ENCODE measurements at places on chromosomes 11 and 22.

DNA sequence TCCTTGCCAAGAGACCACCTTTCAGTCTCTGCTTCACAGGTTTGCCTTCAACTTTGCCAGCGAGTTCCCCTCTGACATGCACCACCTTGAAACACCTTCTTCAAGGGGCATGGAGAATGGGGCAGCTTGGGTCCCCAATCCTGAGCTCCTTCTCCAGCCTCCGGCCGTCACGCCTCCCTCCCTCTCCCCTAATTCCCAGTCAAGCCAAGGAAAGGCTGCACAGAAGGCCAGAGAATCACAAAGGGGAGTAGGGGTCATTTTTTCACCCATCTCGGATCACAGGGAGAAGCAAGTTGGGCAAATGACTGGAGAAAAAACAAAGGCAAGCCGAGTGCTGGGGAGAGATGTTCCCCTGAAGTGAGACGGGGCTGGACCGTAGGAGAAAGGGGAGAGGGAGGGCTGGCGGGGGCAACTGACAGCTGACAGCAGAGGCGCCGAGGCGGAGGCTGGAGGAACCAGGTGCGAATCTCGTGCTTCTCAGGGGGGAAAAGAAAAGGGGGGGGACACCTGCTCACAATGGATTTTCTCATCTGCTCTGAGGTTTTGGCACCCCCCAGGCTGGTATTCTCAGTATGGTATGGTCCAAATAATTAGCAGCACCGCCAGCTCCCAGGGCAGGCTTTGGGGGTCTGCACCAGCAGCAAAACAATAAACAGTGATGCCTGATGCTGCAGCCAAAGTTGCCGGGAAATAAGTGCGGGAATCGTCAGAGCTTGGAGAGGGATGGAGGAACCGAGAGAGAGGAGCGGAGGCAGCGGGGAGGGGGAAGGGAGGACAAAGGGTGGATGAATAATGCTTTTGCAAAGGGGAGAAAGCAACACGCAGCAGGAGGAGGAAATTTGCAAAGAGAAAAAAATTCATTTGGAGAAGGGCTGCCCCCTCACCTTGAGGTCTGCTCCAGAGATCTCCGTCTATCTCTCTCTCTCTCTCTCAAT lies 644 bp downstream of the YPEL4 start:
- no peak for DNase-seq

- no peak for DNase-seq
Observed at GRCh38 chr11:31096191-31096805, 273.2 kb downstream of the DCDC1 start.

DNA sequence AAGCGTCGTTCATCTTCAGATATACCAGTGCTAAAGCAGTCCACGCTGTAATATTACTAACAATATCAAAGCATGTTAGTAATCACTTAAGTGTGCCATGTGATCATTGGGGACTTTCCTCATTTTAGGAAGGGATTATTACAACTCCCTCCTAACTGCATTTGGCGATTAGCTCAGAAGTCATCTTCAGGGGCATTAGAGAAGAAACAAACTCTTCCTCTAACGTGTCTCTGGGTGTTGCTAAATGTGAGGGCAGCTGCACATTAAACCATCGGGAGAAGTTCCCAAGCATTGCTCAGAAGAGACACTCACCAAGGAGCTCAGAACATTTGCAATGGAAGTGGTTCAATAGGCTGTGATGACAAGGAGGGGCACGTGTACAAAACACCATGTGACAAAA lies 17.2 kb downstream of the TESMIN start:
- DNase-seq = no peak

GRCh38 chr11:130212431-130212961 lies 52.9 kb downstream of the ST14 start:
- DNase-seq = no peak

GRCh38 chr11:99739464-99740089 lies 718.8 kb downstream of the CNTN5 start:
- no peak for DNase-seq

DNA sequence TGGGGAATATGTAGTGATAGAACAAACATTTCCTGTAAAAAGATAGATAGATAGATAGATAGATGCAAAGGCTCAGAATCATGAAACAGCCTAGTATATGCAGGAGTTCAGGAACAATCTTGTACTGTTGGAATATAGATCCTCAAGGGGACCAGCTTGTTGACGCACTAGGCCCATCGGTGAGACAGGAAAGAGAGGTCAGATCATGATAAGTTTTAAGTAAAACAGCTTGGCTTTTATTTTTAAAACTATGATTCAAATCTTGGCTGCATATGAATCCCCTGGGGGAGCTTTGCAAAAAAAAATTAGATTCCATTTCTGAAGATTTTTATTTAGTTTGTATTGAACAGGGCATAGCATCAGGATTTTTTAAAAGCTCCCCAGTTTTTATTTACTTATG lies 185.8 kb downstream of the TRPC6 start:
- DNase-seq = no peak

GRCh38 chr22:48824712-48825651 lies 1002.7 kb downstream of the BRD1 start:
- DNase-seq = no peak

- peak; percentile 23 for DNase-seq
Observed at GRCh38 chr11:3808861-3809623, 682 bp downstream of the PGAP2 start.

- DNase-seq = peak; percentile 35
Observed at GRCh38 chr11:124763156-124763947, 1.3 kb upstream of the ESAM start.

- no peak for DNase-seq
Observed at GRCh38 chr22:49593509-49593908, 234.2 kb downstream of the BRD1 start.

GRCh38 chr11:34356576-34356912 lies 1.3 kb downstream of the ABTB2 start:
- no peak for DNase-seq

DNA sequence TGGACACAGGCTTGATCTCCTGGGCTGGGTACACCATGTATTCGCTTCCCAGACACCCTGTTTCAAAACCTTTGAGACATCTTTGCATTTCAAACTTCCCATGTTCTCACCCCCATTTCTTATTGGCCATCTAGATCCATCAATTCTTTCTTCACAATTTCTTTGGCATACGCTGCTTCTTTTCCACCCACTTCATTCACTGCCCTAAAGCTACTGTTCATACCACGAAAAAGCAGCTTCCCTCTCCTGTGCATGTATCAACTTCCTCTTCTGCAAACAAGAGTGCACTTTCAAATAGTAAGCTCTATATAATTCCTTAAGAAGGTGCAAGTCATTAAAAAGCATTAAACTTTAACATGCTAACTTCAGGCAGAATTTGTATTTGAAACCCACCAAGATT lies 21.4 kb downstream of the UVRAG start:
- no peak for DNase-seq

- peak; percentile 3 for DNase-seq
Observed at GRCh38 chr11:82775736-82776346, 42.2 kb upstream of the FAM181B start.

DNA sequence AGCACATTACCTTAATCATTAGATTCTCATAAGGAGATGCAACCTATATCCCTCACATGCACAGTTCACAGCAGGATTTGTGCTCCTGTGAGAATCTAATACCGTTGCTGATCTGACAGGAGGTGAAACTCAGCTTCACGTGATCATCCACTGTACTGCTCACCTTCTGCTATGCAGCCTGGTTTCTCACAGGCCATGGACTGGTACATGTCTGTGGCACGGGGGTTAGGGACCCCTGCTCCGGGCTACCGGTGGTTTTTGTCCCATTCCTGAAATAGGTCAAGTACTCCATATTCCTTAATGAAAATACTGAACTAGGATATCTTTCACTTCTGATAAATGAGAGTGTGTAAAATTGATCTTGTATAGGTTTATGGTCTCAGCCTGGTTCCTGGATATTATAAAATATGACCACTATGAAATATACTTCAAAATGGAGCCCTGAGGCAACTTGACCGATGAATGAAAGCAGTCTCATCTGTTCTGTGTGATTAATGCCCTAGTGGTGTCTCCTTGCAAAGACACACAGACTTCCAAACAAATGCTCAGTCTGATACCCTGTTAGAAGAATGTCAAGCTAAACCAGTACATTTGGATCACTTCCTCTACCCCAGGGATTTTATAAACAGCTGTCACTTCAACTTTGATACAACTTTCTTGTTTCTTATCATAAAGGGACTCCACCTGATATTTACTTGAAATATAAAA lies 492.9 kb upstream of the ANO3 start:
- DNase-seq = no peak

DNA sequence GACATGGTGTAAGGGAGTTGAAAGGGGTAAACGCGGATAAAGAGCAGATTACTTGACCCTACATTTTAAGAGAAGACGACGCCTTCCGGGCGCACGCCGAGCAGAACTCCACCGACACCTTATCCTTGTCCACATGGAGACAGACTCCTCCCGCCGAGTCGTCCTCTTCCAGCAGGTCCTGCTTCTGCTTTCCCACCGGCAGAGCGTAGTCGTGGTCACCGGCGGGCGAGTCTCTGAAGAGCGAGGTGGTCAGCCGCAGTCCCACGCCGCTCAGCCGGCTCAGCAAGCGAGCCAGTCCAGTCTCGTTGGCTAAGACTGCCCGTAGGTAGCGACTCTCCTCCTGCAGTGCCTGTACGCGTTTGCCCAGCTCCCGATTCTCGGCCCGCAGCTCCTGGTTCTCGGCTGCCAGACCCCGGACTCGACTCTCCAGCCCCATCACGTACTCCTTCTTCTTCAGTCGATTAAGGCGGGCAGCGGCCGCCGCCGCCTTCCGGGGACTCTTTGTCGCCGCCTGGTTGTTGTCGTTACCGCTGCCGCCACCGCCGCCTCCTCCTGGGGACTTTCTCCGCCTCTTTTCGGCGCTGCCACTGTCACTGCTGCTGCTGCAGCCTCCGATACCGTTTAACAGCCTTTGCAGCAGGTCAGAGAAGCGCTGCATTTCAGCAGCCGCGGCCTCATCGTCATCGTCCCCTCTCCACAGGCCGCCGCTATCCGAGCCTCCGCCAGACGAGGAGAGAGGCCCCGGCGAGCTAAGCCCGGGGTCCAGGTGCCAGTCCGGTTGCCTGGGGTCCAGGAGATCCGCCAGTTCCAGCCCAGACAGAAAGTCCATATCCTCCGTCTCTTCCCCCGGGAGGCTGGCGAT lies 945 bp downstream of the CREBZF start:
- DNase-seq = peak; percentile 71

- no peak for DNase-seq
Observed at GRCh38 chr11:106331176-106331575, 253.7 kb downstream of the AASDHPPT start.

DNA sequence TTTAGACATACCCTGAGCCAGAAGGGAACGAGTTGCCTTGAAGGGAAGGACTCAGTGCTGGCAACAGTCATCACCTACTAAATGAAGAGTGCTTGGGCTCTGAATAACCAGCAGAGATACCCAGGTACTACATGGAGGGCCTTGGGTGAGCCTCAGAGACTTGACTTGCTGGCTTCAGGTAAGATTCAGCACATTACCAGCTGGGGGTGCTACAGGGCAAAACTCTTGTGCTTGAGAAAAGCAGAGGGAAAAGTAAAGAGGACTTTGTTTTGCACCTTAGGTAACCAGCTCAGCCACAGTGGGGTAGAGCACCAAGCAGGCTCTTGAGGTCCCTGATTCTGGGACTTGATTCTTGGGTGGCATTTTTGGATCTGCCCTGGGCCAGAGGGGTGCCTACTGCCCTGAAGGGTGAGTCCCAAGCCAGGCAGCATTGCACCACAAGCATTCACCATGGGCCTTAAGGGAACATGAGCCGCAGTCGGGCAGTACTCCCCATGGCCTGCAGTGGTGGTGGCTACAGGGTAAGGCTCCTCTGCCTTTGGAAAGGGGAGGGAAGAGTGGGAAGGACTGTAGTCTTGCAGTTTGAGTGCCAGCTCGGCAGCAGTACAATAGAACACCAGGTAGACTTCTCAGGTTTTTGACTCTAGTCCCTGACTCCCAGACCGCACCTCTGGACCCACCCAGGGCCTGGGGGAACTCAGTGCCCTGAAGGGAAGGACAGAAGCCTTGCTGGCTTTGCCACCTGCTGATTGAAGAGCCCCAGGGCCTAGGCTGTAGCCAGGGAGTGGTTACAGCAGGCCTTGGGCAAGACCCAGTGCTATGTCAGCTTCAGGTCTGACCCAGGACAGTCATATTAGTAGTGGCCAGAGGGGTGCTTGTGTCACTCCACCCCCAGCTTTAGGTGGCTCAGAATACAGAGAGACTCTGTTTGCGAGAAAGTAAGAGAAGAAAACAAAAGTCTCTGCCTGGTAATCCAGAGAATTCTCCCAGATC lies 22.7 kb upstream of the PLEKHA7 start:
- DNase-seq = no peak

DNA sequence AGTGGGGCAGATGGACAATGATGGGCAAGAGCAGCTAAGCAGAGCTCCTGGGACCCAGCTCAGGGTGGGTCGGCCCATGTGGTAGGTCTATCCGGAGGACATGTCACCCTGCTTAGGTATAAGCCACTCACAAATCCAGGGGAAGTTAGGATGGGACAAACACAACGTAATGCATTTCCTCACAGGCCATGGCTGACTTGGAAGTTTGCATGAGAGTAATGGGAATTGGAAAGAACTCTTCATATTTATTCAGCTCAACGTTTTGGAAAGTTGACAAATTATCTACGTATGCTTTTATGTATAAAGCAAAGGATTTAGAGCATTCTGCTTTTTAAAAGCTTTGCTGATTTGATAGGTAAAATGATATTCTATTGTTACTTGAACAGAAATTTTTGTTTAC lies 74.9 kb downstream of the SMCO4 start:
- no peak for DNase-seq

DNA sequence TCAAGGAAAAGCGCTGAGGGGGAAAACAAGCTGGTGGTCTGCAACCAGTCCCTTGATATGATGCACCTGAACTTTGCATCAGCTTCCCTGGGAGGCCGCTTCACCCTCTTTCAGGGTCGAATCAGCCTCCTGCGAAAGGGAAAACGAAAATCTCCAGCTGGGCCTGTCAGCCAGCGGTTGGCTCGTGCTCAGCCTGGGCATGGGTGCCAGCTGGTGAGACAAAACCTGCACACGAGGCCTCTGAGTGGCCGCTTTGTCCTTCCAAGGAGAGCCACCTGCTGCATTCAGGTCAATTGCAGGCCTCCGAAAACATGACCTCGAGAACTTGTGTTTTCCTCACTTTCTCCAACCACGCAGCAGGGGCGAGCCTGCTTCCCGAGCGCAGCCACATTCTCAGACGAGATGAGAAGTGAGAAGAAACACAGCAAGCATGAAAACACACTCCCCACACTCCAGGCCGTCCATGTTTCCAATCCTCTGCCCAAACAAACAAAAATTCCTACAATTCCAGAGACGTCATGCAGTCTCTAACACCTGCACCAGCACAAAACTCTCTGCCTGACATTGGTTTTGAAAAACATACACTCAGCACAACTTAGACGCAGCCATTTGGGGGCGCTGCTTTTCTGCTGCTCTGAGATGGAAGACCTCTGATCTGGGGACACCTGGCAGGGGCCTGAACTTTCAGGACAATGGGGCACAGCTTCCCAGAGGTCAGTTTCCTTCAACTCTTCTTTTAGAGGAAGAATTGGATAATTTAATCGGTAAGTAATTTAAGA lies 77.1 kb downstream of the DHCR7 start:
- DNase-seq = no peak

DNA sequence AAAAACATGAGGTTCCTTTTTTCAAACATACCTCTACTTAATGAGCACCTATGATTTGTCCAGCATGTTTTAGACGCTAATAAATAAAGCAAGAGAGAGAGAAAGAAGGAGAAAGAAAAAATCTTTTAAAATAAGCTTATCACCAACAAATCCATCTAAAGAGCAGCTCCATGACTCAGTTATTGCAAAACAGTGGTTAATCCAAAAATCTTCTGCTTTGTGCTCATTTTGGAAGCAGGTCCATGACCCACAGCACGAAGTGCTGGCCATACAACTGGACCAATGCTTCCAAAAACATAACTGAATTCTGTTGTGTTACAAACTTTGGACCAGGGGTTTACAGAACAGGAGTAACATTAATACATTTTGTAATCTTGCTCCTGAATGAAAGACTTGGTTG lies 696.6 kb downstream of the KCNA4 start:
- no peak for DNase-seq

Measured in bone marrow (tissue), 2 donors.